ENCODE measurements at places on chromosomes 3 and 15. TPM values are rescaled to one million over a fixed set of nuclear protein-coding genes. Genes with fewer than 3 reads are reported as not detected.

CLDN11 gene
- 5.6 TPM for polyA plus RNA-seq

GOLGA6D gene
- polyA plus RNA-seq, result not detected

RBP2 gene
- not detected for polyA plus RNA-seq

CEMIP gene
- 497 TPM for polyA plus RNA-seq

GOLGA8G gene
- polyA plus RNA-seq, result not detected

PPARG gene
- 3.7 TPM for polyA plus RNA-seq

AADACL2 gene
- not detected for polyA plus RNA-seq

PRSS50 gene
- not detected for polyA plus RNA-seq

MUSTN1 gene
- not detected for polyA plus RNA-seq

FAM107A gene
- 0.05 TPM for polyA plus RNA-seq

- no peak for DNase-seq
Measured at GRCh38 chr15:81256916-81257315, 60.2 kb downstream of the IL16 start.

DNA sequence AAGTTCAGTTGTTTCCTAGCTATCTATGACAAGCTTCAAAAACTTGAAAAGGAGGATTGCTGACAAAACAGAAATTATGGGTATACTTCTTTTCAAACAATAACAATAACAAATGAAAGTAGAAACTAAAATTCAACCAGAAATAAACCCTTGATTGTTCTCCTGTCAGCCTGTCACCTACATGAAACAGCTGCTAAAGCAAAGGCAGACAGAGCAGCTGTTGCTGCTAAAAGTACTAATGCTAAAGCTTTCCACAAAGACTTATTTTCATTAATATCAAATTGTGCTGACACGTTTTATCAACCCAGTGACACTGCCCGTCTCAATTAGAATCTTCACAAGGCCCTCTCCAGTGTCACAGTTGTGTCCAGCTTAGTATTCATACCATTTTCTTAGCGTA lies 533.2 kb upstream of the GBE1 start:
- DNase-seq, result no peak

DNA sequence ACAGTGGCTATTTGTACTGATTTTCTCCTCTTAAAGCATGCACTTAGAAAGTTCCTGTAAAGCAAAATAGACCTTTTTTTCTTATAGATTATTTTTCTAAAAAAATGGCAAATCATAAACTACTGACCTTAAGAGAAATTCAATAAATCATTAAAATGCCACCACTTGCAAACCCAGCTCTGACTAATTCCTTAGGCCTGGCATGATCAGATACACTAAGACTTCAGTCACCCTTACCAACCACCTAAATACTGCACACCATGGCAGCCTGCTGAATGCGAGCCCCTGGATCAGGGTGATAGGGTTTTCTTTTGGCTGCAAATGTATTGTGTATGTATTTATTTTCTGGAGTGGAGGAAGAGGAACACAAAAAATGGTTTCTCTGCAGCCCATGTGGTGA lies 370.6 kb upstream of the TBL1XR1 start:
- no peak for DNase-seq

GRCh38 chr3:86658876-86659275 lies 332.1 kb downstream of the VGLL3 start:
- no peak for DNase-seq

DNA sequence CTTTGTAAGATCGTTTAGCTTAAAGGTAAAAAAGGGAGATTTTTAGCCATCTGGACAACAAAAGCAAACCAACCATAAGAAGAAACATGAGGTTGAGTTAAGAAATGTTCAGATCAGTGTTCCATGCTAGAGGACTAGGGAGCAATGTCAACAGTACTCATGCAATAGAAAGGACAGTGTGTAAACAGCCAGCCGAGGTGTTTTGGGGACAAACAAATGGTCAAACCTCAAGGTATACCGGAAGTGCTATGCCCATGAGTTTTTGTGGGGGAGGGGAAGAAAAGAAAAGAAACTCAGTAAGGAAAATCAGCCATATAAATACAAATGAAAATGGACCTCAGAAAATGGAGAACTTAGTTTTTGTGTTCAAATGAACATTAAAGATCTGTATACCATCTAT lies 289.5 kb upstream of the GRM7 start:
- DNase-seq, result no peak

DNA sequence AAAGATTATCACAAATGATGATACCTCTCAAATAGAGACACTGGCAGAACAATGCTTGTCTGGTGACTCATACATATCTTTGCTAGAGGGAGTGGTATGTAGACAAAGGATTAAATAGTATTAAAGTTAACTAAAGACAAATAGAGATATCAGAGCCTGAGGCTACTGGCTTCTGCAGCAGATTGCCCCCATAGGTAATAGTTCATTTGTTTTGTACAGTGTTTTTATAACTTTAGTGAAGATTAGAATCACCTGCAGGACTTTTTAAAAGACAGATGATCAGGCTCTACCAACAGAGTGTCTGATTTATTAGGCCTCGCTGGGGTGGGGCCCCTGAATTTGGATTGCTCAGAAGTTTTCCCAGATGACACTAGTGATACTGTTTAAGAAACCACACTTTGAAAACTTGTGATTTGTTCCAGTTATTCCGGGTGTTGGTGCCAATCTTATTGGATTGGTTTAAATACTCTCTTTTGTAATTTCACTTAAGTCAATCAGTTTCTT lies 96.4 kb downstream of the NAALADL2 start:
- no peak for DNase-seq

DNA sequence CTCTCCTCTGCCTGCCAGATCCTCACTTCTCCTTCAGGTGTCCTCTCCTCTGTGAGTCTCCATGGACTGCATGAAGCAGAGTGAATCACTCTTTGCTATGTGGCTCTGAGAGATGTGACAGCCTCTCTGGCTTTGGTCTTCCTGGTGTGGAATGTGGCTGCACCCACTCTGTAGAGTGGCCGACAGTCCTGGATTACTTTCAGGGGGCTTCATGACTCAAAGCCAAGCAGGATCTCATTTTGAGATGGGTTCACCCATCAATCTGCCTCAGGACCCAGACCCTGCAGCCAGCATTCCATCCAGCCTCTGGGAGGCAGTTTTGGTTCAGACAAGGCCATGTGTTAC lies 221.9 kb upstream of the LYSMD4 start:
- DNase-seq, result no peak

- DNase-seq, result no peak
Measured at GRCh38 chr15:67070150-67070549, 4.7 kb downstream of the SMAD3 start.

- no peak for DNase-seq
Measured at GRCh38 chr3:106033654-106034053, 164.8 kb upstream of the CBLB start.

DNA sequence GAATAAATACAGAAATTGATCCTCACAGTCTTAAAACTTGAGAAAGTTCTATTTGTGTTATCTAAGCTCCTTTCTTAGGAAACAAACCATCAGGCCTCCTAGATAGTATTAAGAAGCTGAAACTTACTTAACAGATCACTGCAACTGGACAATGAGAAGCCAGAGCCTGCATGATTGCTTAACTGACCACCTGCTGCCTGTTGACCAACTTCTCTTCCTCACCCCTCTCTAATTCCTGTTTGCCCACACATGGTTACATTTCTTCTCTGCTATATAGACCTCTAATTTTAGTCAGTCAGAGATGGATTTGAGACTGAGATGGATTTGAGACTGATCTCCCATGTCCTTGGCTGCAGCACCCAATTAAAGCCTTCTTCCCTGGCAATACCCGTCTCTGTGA lies 13.5 kb downstream of the CCPG1 start:
- no peak for DNase-seq
